ENCODE measurements at places on chromosomes 4 and X.

DNA sequence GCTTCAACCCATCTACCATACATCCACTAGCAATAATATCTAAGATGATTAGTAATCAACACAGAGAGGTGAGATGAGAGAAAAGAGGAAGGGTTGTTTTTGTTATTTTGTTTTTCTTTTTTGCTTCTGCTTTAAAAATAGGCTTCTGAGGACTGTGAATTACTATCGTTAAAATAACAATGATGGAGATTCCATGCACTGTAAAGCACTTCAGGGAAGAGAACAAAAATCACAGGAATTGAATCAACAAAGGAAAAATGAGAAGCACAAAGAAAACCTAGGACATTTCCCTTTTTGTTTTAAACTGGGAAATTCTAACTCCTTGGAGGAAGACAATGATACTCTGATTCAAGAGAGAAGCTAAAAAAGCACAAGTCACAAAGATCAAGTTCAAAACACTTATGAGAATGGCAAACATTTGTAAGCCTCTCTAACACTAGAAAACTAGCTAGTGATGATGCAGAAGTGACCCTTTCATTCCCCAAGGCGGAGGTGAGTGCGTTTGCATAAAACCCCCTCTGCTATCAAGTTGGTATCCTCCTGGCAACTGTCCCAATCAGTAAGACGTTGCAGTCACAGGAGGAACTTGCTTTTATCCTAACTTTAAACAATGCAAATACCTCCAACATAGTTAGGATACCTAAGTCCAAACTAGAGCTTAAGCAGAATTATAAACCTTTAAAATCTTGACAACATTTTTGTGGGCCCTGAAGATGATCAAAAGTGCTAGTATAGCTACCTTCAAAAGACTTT is 308.5 kb downstream of the CAMK2D start:
- DNase-seq = no peak

DNA sequence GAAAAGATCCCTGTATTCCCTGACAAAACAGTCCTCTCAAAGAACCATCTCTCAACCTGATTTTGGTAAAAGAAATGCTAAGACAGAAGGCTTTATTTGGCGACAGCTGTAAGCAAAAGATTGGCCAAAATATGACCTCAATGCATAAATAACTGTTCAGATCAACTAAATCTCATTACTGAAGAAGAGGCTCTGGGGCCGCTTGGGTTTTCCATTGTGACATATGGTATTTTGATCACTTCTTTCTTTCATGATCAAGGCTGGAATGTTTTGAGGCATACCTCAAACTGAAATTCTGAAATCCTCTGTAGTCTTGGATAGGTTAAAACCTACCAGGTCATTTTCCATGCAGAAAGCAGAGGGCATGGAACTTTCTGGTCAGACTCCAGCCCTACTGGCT is 106.3 kb downstream of the C4orf51 start:
- no peak for DNase-seq

- no peak for DNase-seq
These were observed 114.0 kb downstream of the FHIP1A start for GRCh38 chr4:151522866-151523519.

- no peak for DNase-seq
These were observed 44.8 kb downstream of the MSN start for GRCh38 chrX:65712005-65712806.

- no peak for DNase-seq
These were observed 75.3 kb upstream of the GRIA3 start for GRCh38 chrX:123108513-123109427.

DNA sequence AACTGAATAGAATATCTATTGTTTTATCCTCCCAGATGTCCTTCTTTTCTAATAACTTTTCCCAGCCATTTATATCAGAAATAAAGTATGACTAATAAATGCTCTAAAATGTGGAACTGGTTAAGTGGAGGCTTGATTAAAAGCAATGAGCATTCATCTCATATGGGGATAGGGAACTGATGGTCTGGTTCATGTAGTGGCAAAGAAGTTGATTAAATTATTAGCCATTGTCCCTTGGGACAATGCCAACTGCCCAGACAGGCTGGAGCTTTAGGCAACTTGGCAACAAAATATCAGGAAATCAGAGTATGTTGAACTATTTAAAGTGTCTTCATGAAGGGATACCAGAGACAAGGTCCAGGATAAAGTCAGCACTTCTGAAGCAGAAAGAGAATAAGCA is 24.2 kb downstream of the TRO start:
- no peak for DNase-seq

GRCh38 chrX:141733371-141733770 is 34.8 kb upstream of the SPANXD start:
- no peak for DNase-seq

GRCh38 chr4:80173401-80173800 is 23.9 kb upstream of the PRDM8 start:
- no peak for DNase-seq

DNA sequence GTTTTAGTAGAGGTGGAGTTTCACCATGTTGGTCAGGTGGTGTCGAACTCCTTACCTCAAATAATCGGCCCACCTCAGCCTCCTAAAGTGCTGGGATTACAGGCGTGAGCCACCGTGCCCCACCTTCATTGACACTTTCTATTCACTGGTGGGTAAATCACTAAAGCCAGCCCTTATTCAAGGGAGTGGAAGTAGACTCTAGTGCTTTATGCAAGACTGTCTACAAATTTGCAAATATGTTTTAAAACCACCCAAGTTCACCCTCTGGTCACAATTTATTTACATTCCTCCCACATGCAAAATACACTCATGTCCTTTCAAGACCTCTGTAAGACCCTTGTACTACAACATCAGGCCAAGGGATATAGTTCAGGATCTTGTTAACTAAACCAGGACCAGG is 45.0 kb downstream of the SLC34A2 start:
- no peak for DNase-seq

- no peak for DNase-seq
These were observed 2.1 kb upstream of the APBB2 start for GRCh38 chr4:41216294-41217019.

GRCh38 chrX:131729295-131729694 is 185.4 kb downstream of the OR13H1 start:
- DNase-seq = no peak

DNA sequence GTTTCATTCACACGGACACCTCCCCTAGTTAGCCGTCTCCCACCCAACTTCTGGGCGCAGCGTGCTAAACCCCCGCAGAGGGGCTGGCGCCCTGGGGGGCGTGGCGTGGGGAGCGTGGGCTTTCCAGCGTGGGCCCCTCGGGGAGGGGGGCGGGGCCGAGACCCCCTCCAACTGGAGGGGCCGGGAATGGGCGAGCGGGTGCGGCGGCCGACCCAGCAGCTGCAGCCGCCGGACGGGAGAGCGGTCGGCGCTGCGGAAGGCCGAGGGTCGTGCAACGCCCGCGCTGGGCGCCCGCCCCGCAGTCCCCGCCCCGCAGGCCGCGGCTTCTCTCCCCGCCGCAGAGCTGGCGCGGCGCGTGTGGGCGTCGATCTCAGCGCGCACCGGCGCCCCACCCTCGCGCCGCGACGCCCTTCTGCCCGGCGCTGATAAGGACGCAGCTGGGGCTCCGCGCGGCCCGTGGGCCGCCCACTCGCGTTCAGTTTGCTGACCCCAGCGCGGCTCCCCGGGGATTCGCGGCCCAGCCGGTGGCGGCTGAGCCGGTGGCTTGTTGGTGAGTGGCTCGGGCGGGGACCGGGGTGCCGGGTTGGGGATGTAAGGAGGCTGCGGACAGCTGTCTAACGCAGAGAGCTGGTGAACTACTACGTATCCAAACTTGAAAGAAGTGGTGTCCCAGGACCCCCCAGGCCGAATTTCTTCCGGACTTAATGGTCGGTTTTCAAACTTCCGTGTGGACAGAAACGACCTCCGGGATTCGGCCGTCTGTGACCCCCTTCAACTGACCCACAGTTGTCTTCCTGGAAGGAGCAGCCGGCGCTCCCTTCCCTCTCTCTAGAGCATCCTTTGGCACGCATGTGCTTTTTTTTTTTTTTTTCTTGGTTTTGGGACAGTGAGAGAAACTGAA is 1.5 kb downstream of the FHDC1 start:
- DNase-seq = no peak

- DNase-seq = no peak
These were observed 178.3 kb downstream of the FAM13A start for GRCh38 chr4:88878642-88879041.

DNA sequence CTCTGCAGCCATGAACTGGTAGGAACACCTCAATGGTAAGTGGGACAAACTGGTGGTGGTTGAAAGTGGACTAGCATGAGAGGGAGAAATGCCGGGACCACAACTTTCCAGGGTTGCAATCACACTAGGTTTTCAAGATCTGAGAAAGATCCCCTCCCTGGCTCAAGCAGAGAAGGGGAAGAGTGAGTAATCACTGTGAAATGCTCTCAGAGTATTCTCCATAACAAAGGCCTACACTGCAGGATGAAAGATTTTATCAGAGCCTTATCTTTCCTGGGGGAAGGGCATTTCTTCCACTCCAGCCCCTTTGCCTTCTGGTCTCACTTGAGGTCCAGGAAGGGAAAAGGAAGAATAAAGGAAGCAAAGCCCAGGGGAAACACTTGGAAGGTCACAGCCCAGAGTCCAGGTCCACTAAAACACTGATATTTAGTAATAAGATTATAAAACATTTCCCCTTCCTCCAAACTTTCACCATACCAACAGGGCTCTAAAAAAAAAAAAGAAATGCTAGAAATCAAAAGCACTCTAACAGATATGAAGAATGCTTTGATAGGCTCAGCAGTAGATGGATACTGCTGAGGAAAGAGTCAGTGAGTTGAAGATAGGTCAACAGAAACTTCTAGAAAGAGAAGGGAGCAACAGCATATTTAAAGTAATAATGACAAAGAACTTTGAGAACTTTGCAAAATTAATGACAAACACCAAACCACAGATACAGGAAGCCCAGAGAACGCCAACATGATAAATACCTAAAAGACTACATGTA is 95.9 kb downstream of the WDFY3 start:
- DNase-seq = no peak

- DNase-seq = no peak
These were observed 35.6 kb upstream of the EDA2R start for GRCh38 chrX:66674506-66674905.

DNA sequence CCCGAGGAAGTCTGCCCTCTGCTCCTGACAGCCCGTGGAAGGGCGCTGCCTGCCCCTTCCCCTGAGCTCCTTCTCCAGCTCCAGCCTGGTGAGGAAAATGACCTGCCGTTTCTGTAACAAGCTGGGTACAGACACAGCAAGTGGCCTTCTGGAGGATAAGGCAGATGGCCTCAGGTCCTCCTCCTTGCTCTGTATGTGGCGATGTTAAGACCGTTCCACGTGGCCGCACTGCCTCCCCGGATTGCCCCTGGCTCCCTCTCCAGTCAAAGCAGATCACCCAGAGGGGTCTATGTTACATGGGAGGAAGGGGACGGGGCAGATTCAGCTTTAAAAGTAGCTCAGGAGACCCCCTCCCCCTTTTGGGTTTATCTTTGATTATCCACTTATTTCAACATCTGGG is 80.3 kb upstream of the GATB start:
- no peak for DNase-seq

DNA sequence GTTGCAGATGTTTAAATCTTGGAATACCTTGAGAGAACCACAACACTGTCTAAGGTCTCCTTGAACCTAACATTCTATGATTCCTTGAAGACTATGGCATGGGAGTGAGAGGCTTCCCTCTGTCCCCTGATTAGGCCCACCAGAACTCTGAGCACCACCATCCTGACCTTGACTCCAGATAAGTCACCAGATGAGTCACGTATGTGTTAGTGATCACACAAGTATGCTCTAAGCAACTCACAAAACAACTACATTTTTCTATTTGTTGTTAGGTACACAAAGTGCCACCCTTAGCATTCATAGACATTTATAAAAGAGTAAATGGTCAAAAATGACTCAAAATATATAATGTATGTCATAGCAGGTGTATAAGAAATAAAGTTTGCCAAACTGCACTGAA is 252.9 kb upstream of the CXXC4 start:
- no peak for DNase-seq

- no peak for DNase-seq
These were observed 10.1 kb upstream of the SH3TC1 start for GRCh38 chr4:8188743-8189550.

DNA sequence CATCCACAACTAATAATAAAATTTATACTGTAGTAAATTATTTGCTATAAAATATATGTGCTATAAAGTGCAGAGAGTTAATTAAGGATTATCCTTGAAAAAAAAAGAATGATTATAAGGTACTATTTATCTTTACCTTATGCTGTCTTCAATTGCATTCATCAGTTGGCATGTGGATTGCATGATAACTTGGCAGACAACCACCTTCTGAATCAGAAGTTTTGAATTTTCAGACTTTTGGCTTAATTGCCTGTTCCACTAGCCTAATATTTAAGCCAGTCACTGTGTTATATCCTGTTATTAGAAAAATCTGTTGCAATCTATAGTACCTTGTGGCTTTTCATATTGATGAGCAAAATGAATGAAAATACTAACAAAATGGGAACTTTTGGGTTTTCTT is 1040.3 kb upstream of the PCDH10 start:
- DNase-seq = no peak

DNA sequence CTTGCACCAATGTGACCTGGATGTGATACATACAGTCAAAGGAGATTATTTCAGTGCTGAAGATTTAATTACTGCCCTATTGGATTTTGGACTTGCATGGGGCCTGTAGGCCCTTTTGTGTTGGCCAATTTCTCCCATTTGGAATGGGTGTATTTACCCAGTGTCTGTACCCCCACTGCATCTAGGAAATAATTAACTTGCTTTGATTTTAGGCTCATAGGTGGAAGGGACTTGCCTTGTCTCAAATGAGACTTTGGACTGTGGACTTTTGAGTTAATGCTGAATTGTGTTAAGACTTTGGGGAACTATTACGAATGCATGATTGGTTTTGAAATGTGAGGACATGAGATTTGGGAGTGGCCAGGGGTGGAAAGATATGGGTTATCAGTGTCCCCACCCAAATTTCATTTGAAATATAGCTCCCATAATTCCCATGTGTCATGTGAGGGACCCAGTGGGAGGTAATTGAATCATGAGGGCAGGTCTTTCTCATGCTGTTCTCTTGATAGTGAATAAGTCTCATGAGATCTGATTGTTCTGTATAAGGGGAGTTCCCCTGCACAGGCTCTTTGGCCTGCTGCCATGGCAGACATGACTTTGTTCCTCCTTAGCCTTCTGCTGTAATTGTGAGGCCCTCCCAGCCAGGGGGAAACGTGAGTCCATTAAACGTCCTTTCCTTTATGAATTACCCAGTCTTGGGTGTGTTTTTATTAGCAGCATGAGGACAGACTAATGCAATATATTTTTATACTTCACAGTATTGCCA is 362.2 kb upstream of the SPANXN4 start:
- DNase-seq = no peak

- DNase-seq = no peak
These were observed 88.3 kb upstream of the UNC5C start for GRCh38 chr4:95637043-95637600.

- DNase-seq = no peak
These were observed 51.9 kb downstream of the ZFYVE28 start for GRCh38 chr4:2366252-2367192.

Data from activated CD8-positive, alpha-beta memory T cell treated with anti-CD3 and anti-CD28 coated beads for 48 hours (primary cell).